Fibroblast of skin of right biceps (primary cell): ENCODE measurements at places on chromosomes 11 and 22.

DNA sequence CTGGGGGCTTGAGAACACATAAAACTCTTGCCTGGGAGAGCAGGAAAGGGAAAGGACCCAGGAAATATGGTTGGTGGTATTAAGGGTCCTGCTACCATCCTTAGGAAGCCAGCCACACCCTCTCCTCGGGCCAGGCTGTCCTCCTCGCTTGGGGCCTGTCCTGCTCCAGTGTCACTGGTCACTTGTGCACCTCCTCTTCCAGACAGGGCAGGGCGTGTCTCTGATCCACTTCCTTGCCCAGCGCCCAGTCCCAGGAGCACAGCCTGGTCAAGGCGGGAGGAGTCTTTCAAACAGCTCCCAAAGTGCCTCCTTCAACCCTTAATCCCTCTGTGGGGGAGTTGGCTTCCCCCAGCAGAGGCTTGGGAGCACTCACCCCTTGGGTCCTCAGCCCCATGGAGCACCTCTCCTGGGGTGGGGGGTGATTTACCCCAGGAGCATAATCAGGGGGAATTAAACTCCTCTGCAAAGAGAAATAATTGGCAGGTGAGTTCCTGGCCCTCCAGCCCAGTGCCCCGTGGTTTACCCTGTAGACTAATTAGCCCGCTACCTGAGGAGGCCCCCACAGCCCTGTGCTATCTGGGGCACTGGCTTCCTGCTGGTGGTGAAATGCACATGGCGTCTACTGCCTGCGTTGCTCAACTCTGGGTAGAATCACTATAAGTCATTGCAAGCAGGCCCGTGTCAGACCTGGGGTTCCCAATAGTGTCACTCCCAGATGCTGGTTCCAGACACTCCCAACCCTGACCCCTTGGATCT, 8.0 kb downstream of the TMPRSS6 start:
- no peak for DNase-seq

DNA sequence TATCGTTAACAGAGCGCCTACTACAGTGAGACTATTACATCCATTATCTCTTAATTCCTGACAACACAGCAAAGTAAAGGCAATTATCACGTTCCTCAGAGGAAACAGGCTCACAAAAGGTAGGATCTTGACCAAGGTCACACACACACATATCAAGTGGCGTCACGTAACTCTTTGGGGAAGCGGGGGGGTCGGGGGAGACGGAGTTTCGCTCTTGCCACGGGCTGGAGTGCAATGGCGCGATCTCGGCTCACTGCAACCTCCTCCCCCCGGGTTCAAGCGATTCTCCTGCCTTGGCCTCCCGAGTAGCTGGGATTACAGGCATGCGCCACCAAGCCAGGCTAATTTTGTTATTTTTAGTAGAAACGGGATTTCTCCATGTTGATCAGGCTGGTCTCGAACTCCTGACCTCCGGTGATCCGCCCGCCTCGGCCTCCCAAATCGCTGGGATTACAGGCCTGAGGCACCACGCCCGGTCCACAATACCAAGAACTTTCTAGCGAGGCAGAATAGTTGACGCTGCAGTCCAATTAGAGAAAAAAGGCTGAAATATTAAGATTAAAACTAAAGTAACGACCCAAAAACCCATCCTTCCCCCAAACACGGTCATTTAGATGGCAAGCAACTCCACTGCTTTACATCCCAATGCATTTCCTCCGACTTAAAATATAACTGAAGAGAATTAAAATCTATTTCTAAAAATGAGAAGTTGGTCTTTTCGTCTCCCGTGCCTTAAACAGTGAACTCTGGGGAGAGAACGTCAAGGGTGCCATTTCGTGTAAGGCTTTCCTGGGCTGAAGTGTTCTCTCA, 1.2 kb downstream of the DDX17 start:
- peak; percentile 58 for DNase-seq

- no peak for DNase-seq
Measured at GRCh38 chr11:8263109-8263768, 439 bp downstream of the LMO1 start.

- no peak for DNase-seq
Measured at GRCh38 chr11:57499983-57500461, 15.5 kb downstream of the SLC43A1 start.

GRCh38 chr22:45932071-45932470, 44.9 kb downstream of the WNT7B start:
- peak; percentile 57 for DNase-seq

DNA sequence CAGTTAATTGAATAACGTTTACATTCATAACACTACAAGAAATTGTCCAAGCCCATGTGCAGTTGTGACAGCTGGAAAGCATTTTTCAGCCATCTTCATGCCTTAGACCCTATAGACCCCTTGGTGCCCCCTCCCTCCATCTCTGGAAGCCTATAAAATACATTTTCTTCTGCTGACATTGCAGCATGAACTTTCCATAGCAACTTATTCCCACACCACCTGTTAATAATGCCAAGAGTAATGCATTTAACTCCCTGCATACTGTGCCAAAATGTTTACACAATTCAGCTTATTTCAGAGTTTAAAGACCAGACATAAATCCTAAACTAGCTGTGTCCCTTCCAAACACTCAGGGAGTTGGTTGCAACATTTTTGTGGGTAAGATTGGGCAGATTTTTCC, 143.0 kb upstream of the ARHGAP20 start:
- no peak for DNase-seq

DNA sequence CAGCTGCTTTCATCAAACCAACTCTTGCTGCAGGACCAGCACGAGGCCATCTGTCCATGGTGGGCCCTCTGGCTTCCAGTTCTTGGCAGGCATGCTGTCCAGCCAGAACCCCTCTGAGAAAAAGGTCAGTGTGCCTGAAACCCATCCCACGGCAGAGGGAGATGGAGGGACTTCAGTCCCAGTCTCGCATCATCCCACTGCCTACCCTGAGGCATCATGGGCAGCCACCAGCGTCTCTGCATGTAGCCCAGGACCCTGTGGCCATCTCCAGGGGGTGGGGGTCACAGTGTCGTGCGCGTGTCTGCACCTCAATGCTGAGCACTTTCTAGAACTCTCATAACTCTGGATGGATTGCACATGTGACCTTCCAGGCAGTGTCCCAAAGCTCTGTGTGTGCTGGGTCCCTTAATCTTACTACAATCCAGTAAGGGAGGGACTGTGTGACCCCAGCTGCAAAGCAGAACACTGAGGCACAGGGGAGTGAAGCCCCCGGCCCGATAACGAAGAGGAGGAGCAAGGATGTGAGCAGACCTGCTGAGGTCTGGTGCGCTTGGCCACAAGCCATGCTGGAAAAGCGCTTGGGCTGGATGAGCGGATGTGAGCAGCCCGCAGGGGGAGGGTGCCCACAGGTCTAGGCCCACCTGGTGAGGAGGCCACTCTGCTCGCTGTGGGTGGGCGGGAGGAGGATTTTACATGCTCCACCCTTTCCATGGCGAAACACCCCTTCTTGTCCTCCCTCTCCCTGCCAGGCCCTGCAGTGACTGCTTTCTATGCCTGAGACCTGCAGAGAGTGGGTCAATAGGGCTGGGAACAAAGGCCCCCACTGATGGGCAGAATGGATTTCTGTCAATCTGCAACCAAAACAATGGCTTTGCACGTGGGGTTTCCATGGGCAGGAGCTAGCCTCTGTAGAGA, 1401.0 kb downstream of the BRD1 start:
- no peak for DNase-seq

DNA sequence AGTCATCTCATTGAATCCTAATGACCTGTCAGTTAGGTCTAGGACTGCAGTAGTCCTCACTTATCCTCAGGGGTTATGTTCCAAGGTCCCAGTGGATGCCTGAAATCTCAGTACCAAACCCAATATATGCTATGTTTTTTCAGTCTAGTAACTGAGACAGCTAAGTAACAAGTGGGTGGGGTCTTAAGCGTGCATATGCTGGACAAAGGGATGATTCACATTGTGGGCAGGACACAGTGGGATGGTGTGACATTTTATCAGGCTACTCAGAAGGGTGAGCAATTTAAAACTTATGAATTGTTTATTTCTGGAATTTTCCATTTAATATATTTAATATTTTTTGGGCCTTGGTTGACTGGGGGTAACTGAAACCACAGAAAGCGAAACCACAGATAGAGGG, 29.0 kb downstream of the DDX10 start:
- DNase-seq: peak; percentile 70

- peak; percentile 38 for DNase-seq
Measured at GRCh38 chr11:363948-364761, 5.1 kb upstream of the B4GALNT4 start.

DNA sequence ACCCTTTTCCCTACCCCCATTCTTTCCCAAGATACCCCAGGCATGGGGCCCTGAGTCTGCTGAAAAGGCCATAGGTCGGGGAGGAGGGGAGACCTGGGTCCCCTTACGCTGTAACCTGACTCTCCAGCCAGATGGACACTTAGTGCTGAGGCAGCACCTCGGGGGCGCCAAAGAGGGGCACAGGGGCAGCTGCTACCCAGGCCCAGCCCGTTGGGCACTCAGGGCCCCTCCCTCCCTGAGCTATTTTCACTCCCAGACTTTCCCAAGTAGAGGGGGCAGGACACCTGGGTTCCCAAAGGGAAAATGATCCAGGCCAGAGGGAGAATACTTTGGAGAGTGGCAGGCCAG, 933 bp downstream of the ACTN3 start:
- no peak for DNase-seq
